ENCODE measurements at places on chromosomes 6 and 20.

GRCh38 chr6:43510827-43511163, 649 bp upstream of the LRRC73 start:
- no peak for DNase-seq

- no peak for DNase-seq
Measured at GRCh38 chr6:101700655-101701054, 307.1 kb downstream of the GRIK2 start.

GRCh38 chr6:25035512-25036435, 100.0 kb upstream of the RIPOR2 start:
- DNase-seq = no peak

DNA sequence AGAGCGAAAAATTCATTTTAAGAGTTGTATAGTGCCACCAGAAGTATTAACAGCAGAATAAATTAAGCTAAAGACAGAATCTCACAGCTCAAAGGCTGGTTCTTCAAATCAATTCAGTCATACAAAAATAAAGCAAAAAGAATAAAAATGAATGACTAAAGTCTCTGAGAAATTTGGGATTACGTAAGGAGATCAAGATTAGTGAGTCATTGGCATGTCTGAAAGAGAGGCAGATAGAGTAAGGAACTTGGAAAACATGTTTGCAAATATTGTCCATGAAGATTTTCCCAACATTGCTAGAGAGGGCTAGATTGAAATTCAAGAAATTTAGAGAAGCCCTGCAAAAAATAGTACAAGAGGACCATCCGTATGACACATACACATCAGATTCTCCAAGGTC, 1413.9 kb upstream of the ADGRB3 start:
- DNase-seq = no peak

- no peak for DNase-seq
Measured at GRCh38 chr20:20289331-20289730, 78.6 kb upstream of the INSM1 start.

DNA sequence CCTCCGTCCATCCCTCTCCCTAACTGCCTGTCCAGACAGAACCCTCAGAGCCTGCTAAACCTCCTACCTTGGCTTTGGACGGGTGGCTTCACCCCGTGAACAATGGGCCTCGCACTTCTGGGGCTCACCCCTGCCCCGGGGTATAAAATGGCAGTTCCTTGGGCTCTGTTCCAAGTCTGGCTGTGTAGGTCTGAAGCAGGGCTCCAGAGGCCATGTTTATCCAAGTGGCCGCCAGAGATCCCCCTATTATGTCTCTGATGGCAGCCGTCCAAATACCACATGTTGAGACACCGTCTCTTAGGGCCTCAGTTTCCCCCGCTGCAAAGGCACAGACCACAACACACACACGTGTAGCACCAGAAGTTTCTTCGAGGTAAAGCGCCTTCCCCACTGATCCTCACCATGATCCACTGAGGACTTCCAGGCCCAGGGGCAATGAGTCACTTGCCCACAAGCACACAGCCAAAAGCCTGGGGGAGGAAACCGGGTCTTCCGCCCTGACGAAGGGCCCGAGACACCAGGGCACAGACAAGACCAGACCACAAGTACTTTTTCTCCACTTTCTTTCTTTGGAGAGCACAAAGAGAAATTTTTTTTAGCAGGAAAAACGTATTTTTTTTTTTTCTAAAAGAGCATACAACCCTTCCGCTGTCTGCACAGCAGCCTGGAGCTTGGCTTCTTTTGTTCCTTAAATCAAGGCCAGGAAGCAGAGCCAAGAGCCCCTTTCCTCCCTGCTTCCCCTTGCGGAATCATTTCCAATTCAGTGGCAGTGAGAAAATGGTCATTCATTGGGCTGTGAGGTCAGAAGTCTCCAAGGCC, 11.8 kb downstream of the CPNE5 start:
- no peak for DNase-seq

DNA sequence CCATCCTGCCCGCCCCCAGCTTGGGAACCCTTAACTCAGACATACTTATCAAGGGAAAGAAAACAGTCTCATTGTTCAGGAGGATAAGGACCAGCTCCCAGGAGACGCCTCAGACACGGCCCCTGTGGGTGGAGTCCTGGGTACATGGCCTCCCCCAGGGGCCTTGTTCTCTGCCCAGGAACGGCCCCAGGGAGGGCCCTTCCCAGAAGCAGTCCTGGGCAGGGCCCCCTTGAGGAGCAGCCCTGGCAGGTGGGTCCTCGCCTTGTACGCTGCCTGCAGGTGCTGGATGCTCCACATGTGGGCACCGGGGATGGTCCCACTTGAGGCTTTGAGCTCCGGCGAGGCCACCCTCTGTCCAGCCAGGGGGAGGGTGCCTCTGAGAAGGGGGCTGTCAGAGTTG, 4.5 kb upstream of the GATA5 start:
- DNase-seq = no peak

- DNase-seq = no peak
Measured at GRCh38 chr6:148416330-148416965, 73.8 kb downstream of the SASH1 start.

DNA sequence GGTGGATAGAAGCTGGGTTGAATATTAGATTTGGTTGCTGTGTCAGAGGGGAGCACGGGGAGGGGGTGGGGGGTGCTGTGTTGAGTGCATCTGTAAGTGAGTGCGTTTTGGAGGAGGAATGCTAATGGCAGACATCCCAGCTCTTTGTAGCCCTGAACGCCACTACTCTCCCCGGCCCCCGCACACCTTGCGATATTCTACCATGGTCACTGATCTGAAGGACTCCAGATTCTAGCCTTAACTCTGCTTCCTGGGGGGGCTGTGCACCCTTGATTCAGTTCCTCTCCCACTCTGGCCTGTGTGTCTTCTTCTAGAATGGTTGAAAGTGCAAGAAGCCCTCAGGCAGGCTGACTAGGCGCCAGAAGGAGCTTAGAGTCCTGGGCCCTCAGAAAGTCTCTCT, 7.1 kb downstream of the GLP1R start:
- no peak for DNase-seq
